ENCODE measurements at places on chromosomes 5 and 9. TPM values are rescaled to one million over a fixed set of nuclear protein-coding genes. Genes with fewer than 3 reads are reported as not detected.

Gene TBC1D9B
- 44.0 TPM for total RNA-seq

DNA sequence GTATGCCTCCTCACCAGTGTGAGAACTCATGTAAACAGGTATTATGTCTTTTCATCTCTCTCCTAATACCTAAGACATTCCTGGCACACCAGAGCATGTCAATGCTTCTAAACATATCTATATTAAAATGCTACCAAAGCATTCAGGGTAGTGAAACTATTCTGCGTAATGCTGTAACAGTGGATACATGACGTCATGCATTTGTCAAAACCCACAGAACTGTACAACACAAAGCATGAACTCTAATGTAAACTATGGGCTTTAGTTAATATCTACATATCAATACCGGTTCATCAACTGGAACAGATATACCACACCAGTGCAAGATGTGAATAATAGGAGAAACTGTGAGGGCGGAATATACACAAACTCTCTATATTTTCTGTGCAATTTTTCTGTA, 72.2 kb upstream of the GABRP start:
- no peak for DNase-seq

Gene DMRT3
- not detected for total RNA-seq

Gene IL9
- total RNA-seq, result not detected

DNA sequence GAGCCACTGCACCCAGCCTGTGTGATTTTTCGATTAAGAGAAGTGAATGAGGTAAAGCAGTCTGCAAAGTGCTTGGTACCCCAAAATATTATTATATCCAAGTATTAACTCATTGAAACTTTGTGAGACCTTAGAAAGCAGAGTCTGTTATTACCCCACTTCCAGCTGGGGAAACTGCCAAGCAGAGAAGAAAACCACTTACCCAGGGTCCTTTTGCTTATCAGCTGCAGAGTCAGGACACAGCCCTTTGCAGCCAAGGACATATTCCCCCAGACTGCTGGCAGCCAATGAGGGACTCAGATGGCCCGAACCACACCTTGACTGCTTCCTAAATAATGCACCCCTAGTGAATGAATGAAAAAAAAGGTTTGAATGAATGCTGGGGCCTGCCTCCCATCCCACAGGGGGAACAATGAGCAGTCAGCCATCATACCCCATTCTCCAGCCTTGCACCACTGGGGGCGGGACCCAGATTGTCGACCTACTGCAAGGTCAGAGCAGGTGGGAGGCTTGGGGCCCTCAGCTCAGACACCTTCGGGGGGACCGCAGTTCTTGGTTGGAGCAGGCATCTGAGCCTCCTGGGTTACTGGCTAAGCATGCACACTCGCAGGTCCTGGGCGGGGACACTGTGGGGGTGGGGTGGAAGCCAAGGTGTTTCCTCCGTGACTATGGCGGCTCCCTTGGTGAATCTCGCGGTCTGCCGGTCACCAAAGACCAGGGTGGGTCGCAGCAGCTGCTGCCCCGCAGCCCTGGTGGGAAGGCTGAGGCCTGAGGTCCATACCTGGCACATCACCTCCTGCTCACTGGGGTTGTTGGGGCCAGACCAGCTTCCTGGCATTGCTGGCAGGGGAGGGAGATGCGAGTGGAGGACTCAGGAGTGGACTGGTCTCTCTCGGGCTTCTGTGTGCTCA, 29.7 kb downstream of the PRRT1B start:
- no peak for DNase-seq

GRCh38 chr5:14965815-14966214, 94.2 kb upstream of the ANKH start:
- no peak for DNase-seq

- DNase-seq, result no peak
These were observed 830.4 kb upstream of the ZNF608 start for GRCh38 chr5:125576822-125577221.

- no peak for DNase-seq
These were observed 163.2 kb downstream of the TRIO start for GRCh38 chr5:14306329-14306815.

GRCh38 chr5:17154211-17154996, 63.0 kb upstream of the BASP1 start:
- DNase-seq, result no peak

Gene PCDHB7
- 0.40 TPM for total RNA-seq

GRCh38 chr5:53956196-53956595, 354.2 kb downstream of the ARL15 start:
- no peak for DNase-seq

Data from pulmonary artery endothelial cell (primary cell).